ENCODE measurements at places on chromosomes 7 and 10.
A peak's percentile ranks its signal among the peaks of the same experiment; 100 is the strongest.

DNA sequence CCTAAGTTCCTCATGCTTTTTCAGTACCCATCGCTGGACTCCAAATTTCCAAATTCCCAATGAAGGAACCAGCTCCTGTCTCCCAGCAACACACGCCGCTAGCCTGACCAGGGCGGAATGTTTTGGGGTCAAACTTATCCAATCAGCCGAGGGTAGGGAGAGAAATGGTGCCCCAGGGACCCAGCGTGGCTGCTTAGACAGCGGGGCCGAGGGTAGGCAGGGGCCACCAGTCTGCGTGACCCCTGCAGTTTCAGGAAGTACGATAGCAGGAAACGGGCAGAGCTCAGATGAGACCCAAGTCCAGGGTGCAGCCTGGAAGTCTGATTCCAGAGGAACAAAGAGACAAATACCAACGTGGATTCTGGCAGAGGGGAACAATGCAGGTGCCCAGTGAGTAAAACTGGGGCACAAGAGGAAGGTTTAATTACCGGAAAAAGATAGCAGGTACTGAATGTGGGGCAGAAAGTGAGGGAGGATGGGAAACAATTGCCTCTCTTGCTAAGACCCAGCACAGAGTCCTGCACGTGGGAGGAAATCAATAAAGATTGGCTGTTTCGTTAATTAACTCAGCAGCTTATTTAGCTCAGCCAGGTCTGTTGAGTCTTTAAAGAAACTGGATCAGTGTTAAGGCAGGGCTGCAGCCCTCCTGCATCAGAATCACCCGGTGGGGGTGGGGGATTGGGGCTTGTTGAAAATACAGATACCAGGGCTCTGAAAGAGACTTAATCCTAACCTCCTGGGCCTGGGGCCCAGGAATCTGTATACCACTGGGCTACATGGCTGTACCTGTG lies 50.4 kb upstream of the NFE2L3 start:
- no peak for DNase-seq

- DNase-seq: peak; percentile 22
These were observed at the start of gene NRP1 for GRCh38 chr10:33334153-33334804. TSS of gene NRP1 (minus strand) at chr10:33334667. CDS start at chr10:33334382, 285 bp downstream.

- DNase-seq: no peak
These were observed 42.5 kb downstream of the STK32C start for GRCh38 chr10:132264966-132265889.

- no peak for DNase-seq
These were observed 175.1 kb downstream of the ZMYND11 start for GRCh38 chr10:310371-310770.

DNA sequence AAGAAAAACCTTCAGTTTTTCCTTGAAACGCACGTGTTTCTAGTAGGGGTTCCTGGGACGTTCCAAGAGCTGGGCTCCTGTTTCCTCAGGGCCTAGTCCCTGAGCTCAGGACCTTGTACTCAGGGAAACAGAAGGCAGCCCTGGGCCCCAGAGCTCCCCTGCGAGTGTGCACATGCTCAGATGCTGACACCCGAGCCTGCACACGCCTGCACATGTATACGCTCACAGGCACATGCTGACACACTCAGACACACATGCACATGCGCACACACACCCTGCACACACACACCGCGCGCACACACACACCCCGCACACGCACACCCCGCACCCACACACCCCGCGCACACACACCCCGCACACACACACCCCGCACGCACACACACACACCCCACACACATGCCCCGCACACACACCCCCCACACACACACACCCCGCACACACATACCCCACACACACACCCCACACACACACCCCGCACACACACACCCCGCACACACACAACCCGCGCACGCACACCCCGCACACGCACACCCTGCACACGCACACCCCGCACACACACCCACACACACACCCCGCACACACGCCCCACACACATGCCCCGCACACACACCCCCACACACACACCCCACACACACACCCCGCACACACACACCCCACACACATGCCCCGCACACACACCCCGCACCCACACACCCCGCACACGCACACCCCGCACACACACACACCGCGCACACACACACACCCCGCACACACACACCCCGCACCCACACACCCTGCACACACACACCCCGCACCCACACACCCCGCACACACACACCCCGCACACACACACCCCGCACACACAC lies 52.2 kb downstream of the CALML3 start:
- no peak for DNase-seq

DNA sequence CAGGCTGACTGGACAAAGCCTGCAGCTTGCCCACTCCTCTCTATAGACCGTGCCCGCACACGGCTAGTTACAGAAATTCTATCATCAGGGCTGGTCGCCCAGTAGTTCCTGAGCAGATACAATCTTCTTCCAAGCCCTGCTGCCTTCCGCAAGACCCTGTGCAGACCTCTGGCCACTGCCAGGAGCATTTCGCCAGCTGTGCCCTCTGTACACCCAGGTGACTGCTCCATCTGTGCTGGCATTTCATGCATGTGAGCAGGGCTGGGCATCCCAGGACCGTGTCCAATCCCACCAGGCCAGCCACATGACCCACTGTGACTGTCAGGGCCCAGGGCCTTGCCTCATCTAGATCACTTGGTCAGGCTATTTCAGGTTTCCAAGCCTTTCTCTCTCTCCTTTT lies 36.9 kb downstream of the HSPA12A start:
- no peak for DNase-seq

DNA sequence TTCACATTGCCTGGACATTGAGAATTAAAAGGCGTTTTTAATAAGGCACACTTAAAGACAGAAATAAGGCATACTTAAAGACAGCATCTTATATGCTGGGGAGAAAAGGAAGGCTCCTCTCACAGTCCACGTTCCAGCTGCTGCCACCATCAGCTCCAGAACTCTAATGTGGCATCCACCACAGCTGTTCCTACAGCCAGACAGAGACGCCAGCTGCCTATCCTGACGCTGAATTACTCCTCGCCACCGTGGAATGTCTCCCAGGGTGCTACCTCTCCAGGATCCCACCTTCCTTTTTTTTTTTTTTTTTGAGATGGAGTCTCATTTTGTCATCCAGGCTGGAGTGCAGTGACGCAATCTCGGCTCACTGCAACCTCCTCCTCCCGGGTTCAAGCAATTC lies 30.8 kb downstream of the SLC37A3 start:
- DNase-seq: no peak

- DNase-seq: no peak
These were observed 553.9 kb upstream of the POM121L12 start for GRCh38 chr7:52481571-52481970.

- no peak for DNase-seq
These were observed 90.5 kb upstream of the ARMC3 start for GRCh38 chr10:22837351-22837750.

- no peak for DNase-seq
These were observed 206.0 kb downstream of the SEMA3E start for GRCh38 chr7:83442911-83443310.

- no peak for DNase-seq
These were observed 5.7 kb upstream of the PPP2R2D start for GRCh38 chr10:131895116-131895515.

GRCh38 chr7:80415114-80415513 lies 96.8 kb downstream of the GNAT3 start:
- DNase-seq: no peak

GRCh38 chr10:62199584-62199983 lies 69.1 kb downstream of the RTKN2 start:
- DNase-seq: no peak

DNA sequence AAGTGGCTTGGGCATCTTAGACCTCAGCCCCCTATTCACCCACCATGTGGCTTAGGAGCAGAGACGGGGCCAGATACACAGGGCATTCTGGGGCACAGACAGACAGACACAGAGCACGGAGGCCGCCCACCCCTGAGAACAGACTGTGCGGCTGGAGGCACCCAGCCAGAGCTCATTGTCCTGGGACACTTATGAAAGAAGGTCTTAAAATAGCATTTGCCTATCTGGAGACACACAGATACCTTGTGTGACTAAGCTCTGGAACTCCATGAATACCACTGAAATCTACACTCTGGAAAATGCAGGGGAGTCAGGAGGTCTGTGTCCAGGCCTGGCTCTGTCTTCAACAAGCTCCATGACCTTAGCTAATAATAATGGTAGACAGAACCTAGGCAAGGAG lies 41.4 kb upstream of the ADO start:
- DNase-seq: no peak

DNA sequence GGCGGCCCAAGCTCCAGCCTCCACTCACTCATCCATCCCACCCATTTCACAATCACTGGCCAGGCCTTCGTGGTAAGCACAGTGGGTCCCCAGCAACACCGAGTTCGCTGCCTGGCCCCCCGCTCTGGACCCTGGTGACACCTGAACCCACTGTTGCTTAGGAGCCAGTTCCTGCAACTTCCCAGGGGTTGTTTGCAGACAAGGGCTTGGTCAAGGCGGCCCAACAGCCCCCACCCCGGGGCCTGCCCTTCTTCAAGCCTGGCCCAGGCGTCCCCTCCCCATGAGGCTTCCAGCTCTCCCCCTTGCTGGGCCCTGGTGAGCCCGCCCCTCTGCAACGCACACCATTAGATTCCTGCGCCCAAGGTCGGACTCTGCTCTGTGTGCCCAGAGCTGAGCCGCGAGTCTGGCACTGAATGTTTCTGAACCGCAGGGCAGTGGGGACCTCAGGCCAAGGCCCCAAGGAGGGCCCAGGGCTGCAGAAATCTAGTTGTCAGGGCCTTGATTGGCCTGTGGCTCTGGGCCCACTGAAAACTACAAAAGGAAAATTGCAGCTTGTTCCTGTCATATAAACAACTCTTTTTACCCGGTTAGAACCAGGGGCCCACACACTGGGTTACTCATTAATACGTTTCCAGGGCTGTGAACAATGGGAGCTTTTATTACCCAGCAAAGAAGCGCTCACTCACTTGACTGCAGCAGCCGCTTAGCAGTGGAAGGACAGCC lies 2.1 kb upstream of the COX19 start:
- DNase-seq: peak; percentile 85

- no peak for DNase-seq
These were observed 16.8 kb downstream of the AKR1B15 start for GRCh38 chr7:134565643-134566136.

DNA sequence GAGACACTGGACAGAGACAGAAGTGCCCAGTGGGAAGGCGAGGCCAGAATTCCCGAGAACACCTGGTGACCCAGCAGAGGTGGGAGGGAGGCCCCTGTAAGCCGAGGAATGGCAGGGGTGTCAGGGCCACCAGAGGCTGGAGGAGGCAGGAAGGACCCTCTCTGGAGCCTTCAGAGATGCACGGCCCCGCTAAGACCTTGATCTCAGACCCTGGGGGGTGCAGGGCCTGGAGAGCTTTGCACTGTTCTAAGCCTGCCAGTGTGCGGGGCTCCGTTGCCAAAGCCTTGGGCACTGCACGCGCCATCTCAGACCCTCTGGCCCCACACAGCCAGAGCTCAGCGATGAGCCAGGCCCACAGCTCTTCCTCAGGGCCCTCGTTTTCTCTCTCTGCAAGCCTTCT lies 557.1 kb downstream of the PTPRN2 start:
- no peak for DNase-seq

GRCh38 chr7:90668992-90669391 lies 72.9 kb downstream of the CDK14 start:
- no peak for DNase-seq

DNA sequence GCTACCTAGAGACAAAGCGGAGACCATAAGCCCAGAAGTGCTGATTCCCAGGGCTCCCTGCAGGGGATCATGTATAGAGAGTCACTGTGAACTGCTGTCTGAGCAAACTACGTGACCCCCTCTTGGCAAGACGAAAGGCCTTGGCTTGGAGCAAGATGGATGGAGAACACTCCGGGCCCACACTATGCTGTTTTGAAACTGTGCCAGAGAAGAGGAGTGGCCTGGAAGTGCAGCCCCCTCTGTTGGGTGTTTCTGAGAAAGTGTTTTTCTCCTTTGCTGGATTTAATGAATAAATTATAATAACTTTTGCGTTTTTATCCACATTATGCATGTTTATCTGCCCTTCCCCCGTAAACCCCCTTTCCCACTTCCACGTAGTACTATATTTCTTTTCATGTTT lies 639.3 kb upstream of the GALNT17 start:
- DNase-seq: no peak

DNA sequence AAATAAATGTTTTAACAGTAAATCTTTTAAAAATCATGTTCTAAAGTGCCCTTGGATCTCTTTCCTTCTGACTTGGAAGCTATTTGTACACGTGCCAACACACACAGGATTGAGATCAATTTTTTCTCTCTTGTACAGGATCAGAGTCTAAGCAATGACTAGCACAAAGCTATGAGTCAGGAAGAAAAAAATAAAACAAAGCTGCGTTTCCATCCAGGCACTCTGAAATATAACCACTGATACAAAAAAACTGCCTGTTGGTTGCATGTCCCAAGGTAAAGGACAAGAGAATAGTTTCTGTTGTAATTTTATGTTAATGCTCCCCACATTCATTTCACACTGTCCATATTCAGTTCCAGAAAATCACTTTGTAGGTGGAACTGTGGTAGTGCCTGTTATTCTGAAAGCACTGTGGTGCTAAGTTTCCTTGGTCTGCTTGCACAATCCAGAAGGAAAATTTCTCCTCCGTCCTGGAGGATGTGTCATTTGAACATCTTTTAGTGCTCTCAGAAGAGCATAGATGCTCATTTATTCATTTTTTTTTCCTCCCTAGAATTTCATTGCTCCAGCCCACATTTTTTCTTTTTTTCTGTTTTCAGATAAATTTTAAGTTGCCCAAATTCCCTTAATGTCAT lies 113.4 kb downstream of the PLXDC2 start:
- no peak for DNase-seq

GRCh38 chr10:74084955-74085354 lies 65.7 kb downstream of the AP3M1 start:
- DNase-seq: no peak

DNA sequence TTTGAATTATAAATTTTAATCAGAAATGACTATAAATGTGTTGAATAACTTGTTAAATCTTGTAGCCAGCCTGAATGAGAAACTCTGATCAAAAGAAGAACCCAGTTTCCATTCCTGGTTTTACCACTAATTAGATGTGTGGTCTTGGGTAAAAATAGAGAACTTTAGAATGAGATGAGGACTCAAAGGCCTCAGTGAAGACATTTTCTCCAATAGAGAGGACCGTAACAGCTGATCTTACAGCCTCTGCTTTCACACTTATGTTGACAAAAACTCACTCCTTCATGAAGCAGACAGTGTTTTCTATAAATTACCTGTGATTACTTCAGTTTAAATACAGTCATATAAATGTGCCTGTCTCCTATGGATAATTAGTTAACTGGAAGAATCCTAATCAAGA lies 200.1 kb upstream of the MEOX2 start:
- DNase-seq: no peak

- DNase-seq: no peak
These were observed 5.8 kb downstream of the IGFBP1 start for GRCh38 chr7:45893996-45894664.

GRCh38 chr7:71900556-71900955 lies 511.6 kb downstream of the CALN1 start:
- no peak for DNase-seq

Data from pancreas (tissue), 10 donors.